ENCODE measurements at places on chromosomes 12 and 14.

DNA sequence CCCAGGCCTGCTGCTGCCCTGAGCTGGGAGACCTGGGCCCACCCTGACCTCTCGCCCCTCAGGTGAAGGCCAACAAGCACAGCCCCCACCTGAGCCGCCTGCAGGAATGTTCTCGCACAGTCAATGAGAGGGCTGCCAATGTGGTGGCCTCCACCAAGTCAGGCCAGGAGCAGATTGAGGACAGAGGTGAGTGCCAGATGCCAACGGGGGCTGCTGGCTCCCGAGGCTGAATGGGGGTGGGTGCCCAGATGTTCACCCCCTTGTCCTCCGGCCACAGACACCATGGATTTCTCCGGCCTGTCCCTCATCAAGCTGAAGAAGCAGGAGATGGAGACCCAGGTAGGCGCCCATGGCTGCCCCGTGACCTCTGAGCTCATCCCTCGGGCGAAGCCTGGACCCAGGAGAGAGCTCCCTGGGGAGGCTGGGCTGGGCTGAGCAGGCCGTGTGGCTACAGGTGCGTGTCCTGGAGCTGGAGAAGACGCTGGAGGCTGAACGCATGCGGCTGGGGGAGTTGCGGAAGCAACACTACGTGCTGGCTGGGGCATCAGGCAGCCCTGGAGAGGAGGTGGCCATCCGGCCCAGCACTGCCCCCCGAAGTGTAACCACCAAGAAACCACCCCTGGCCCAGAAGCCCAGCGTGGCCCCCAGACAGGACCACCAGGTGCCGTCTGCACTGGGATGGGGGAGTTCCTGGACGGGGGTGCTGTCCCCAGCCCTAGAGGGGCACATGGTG, 25.8 kb downstream of the HIP1R start:
- no peak for DNase-seq

DNA sequence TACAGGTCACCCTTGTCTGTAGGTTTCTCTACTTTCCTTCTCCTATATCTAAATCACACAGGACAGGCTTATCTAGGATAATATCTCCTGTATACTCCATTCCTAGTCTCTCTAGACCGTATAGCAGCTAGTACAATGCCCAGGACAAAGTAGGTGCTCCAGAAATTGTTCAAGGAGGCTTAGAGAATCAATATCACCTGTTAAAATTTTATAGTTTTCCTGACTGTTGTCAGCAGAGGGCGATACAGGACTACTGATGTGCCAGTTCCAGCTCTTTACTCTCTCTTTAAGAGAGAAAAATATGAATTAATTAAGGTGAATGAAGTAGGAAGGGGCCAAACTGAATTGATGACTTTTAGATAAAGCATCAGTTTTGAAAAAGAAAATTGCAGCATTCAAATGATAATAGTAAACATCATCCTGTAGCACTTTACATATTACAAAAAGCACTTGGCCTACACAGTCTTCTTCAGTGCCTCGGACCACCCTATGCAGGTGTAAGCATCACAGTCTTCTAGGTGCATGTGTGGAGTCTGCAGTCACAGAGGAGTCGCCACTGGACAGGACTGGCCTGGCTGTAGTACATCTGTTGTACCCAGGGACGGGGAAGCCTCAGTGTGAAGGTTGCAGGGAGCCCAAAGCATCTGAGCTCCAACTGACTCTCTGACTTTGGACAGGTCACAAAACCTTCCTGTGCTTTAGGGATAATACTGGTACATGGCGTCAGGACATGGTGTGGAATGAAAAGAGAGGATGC, 61.9 kb upstream of the MAX start:
- DNase-seq: peak; percentile 36

GRCh38 chr12:106302401-106303201, at the start of gene TCP11L2:
TCP11L2 (plus strand) TSS chr12:106302733; CDS start chr12:106311076, 8,343 bp downstream.
- peak; percentile 91 for DNase-seq

DNA sequence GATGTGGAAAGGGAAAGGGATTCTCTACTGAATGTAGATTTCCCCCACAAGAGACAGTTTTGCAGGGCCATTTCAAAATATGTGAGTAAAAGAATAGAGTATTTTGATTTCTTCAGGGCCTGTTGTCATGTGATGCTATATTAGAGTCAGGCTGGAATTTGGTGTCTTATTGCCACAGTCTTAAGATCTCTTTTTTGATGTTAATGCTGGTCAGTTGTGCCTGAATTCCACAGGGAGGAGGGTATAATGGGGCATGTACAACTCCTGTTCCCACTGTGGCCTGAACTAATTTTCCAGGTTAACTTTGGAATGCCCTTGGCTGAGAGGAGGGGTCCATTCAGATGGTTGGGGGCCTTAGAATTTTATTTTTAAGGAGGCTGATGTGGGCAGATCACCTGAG, 111.0 kb upstream of the MAX start:
- DNase-seq: no peak

GRCh38 chr12:42002563-42002962, 142.1 kb downstream of the GXYLT1 start:
- no peak for DNase-seq

GRCh38 chr14:70006699-70007098, 127.5 kb downstream of the SMOC1 start:
- no peak for DNase-seq

GRCh38 chr12:30926243-30927221, at the start of gene TSPAN11:
TSPAN11 (plus strand) TSS chr12:30926748; CDS start chr12:30953992, 27,244 bp downstream.
- DNase-seq: no peak

GRCh38 chr14:72996916-72997315, 30.0 kb downstream of the ZFYVE1 start:
- DNase-seq: no peak

- no peak for DNase-seq
These were observed 51.3 kb upstream of the PTCSC3 start for GRCh38 chr14:36227802-36228201.

GRCh38 chr12:25958428-25959070, at the start of gene RASSF8:
RASSF8 (plus strand) TSS chr12:25958682; CDS start chr12:26055344, 96,662 bp downstream.
- no peak for DNase-seq

DNA sequence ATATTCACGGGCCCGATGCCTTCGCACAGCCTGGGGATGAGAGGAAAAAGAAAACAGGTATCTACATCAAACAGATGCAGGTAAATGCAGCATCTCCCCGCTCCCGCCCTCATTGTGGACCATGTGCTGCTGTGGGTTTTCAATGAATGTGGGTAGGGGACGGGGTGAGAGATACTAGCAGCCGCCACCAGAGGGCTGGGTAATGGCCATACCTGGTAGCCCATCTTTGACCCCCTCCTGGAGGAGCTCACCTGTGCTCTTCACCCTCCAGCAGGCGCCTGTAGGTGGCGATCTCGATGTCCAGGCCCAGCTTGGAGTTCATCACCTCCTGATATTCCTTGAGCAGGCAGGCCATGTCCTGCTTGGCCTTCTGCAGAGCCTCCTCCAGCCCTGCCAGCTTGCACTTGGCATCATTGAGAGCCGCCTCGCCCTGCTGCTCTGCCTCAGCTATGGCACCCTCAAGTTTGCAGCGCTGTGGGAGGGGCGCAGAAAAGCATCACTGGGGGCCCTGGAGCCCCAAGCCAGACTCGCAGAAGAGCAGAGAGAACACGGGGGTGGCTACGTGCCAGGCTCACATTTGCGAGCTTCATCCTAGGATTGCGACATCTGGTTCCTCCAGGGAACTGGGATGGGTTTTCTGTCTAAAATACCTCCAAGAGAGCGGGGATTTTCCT, 10.2 kb downstream of the KRT82 start:
- no peak for DNase-seq

- DNase-seq: no peak
These were observed 368.4 kb downstream of the ATP23 start for GRCh38 chr12:58309806-58310205.

DNA sequence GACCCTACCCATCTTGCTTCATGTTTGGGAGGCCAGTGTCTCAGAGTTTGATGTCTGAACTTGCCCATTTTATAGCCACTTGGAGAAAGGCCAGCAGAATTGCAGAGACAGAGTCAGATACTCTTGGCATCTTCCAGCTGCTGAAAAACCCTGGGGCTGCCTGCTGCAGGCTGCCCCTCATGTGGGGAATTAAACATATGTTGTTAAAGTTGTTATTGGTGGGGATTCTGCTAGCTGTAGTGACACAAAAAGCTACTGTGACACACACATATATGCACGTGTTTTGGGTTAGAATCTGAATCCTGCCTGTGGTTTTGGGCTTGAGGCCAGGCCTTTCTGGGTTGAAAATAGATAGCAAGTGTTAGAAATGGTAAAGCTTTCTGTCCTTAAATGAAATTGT, 1288.4 kb downstream of the AACS start:
- no peak for DNase-seq

DNA sequence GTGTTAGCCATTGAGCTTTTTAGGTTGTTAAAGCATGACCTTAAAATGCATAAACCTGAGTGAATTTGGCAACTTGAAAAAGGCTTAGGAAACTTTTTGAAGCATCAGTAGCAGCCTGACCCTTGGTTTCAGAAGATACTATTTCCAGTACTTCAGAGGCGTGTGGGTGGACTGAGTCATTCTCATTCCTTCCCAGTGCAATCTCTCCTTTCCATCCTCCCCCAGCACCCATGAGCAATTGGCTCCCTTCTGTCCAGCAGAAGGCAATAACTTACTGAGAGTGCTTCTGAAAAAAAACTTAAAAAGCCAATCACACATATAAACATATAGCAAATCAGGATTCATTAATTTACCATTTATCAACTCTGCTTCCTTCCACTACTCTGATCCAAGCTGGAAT, 299.3 kb upstream of the STXBP6 start:
- DNase-seq: no peak

- DNase-seq: no peak
These were observed 114.5 kb downstream of the RPAP3 start for GRCh38 chr12:47591361-47591791.

DNA sequence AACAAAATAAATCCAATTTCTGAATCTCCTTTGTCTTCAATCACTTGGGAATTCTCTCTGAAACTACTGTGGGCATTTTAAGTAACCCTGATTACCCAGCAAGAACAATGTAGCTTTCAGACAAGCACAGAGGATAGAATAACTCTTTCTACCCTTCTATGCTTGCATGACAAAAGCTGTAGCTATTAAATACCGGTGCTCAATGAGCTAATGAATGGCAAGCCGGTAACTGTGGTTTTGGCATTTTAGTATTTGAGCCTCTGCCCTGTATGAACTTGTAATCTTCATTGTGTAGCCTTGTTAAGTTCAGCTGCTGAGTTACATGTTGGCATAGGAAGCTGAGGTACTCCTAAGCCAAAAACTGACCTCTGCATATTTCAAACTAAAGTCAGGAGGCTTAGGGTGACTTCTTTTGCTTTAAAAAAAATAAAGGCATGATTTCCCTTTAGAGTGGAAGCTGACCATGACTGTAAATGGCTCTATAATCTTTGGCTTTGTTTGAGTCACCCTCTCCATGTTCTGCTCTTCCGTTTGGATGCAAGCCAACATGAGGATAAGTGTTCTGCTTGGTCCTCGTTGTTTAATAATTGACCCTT, 171.0 kb upstream of the HIF1A start:
- DNase-seq: no peak

DNA sequence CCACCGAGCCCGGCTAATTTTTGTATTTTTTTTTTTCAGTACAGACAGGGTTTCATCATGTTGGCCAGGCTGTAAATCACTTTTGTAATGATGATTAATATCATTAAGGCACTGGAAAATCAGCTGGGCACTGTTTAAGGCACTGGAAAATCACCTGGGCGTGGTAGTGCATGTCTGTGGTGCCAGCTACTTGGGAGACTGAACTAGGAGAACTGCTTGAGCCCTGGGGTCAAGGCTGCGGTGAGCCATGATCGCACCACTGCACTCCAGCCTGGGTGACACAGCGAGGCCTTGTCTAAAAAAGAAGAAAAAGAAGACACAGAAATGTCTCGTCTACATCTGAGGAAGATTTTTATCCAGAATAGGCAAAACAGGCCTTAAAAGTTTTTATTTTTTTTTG, 12.7 kb downstream of the SLC11A2 start:
- no peak for DNase-seq

- no peak for DNase-seq
These were observed 205.8 kb upstream of the SLC38A2 start for GRCh38 chr12:46578190-46578982.

- DNase-seq: no peak
These were observed 55.5 kb upstream of the PARP11 start for GRCh38 chr12:3928538-3929184.

GRCh38 chr12:13127444-13127843, 24.0 kb upstream of the GSG1 start:
- no peak for DNase-seq

- DNase-seq: no peak
These were observed 106.5 kb downstream of the EML1 start for GRCh38 chr14:99899578-99900178.

DNA sequence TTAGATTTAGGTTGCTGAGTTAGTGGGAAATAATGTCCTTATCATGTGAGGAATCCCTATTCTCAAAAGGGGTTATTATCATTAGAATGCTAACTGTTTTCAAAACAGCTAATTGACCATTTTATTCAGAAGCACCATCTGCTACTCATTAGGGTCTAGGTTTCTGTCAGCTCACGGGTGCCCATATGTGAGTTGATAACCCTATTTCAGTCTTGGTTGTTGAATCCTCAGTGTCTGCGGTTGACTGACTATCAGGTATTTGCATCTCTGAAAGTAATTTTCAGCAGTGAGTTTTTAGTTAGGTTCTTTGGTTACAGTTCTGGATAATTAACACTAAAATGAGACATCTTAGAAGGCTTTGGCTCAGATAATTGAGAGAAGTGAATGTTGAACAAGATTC, 1404.0 kb downstream of the AACS start:
- DNase-seq: no peak

DNA sequence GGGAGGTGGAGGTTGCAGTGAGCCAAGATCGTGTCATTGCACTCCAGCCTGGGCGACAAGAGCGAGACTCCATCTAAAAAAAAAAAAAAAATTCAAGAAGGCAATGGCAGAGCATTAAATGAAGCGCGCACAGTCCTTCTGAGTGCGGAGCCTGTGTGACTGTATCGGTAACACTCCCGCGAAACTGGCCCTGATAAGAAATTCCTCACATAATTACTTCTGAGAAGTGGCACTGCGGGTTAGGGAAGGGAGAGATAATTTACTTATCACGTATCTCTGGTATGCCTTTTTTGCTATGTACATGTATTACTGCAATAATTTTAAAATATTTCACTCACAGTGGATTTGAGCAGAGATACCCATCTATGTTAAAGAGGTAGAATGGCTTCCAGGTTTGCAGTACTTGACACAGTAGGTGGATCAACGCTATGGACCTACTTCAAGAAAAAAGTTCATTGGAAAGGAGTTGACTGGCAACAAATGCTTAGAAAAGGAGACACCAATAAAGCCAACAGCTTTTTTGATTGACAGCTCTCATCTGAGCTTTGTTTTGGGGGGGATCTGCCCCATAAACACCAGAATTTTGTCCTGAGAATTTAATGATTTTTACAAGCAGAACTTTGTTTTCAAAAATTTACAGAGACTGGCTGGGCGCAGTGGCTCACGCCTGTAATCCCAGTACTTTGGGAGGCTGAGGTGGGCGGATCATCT, 29.2 kb upstream of the SPTLC2 start:
- DNase-seq: no peak

DNA sequence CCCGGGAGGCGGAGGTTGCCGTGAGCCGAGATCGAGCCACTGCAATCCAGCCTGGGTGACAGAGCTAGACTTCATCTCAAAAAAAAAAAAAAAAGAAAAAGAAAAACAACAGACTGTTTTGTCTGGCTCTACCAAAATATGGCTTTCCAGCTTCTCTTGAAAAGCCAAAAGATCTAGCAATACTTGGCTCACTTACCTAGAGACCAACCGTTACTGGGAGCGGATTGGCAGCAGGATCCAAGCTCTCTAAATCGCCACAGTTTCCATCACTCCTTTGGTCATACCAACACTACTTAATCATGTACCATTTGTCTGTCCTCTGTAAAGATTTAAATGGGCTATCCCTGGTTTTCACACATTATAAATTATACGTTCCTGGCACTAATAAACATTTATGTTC, 87.6 kb upstream of the GPHB5 start:
- no peak for DNase-seq

GRCh38 chr12:126210026-126210425, 1144.8 kb downstream of the AACS start:
- no peak for DNase-seq

Data from activated CD4-positive, alpha-beta T cell treated with anti-CD3 and anti-CD28 coated beads for 4 hours (primary cell).